G401 (cell line): ENCODE measurements at places on chromosomes 4 and X.

- no peak for DNase-seq
Measured at GRCh38 chr4:126727461-126727860, 905.3 kb upstream of the INTU start.

GRCh38 chr4:187118166-187118565, 394.5 kb upstream of the FAT1 start:
- DNase-seq: no peak

DNA sequence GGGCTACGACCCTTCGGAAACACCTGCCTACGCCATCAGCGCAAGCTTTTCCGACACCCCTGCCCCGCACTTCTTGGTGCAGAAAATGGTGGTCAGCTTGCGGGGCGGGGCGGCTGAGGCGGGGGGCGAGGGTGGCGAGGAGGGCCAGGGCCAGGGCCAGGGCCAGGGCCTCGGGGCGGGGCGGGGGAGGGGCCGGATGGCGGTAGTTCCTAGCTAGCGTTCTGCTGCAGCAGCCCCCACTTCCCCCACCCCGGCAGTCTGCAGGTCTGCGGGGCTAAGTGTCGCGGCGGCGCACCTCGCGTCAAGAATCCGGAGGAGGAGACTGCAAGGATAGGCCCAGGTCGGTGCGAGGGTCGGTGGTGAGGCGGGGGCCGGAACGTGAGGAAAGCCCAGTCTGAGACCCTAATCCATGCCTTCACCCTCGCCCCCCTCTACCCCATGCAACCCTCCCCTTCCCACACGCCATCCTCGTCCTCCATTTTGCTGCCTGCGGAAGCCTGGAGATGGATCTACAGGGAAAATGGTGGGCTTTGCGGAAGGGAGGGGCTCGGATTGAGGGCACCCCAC, 600 bp downstream of the BEX4 start:
- DNase-seq: peak; percentile 45

GRCh38 chrX:107677501-107677901, 49.2 kb downstream of the PRPS1 start:
- DNase-seq: no peak

- DNase-seq: no peak
Measured at GRCh38 chr4:146637621-146638332, 916 bp upstream of the POU4F2 start.

GRCh38 chr4:21118301-21118700, 418.0 kb downstream of the PACRGL start:
- no peak for DNase-seq

DNA sequence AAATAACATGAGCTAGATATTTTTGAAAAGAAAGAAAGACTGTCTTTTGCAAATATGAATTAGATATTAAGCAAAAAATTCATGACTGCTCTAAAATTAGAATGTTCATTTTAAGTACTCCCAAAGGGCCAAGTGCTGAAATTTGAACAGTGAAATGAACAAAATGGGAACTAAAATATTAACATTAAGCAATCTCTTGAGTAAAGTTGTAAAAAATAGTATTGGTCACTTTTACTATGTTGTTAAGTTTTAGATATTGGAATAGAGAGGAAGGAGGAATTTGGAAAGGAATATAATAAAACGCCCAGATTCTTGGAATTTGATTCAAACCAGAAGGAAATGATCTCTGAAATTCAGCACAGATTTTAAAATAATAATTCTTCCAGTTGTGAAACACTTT, 125.9 kb upstream of the ANK2 start:
- no peak for DNase-seq

- no peak for DNase-seq
Measured at GRCh38 chrX:85499400-85499799, 119.9 kb upstream of the POF1B start.

- DNase-seq: no peak
Measured at GRCh38 chr4:86319390-86319789, 40.5 kb downstream of the MAPK10 start.

GRCh38 chrX:18377796-18378195, 23.3 kb upstream of the SCML2 start:
- no peak for DNase-seq

GRCh38 chrX:20300822-20301221, 34.1 kb upstream of the RPS6KA3 start:
- DNase-seq: no peak

- peak; percentile 66 for DNase-seq
Measured at GRCh38 chr4:828641-829271, 2.8 kb upstream of the CPLX1 start.

- no peak for DNase-seq
Measured at GRCh38 chr4:67809502-67809901, 55.3 kb upstream of the GNRHR start.
